ENCODE measurements at places on chromosomes 11 and 22.

DNA sequence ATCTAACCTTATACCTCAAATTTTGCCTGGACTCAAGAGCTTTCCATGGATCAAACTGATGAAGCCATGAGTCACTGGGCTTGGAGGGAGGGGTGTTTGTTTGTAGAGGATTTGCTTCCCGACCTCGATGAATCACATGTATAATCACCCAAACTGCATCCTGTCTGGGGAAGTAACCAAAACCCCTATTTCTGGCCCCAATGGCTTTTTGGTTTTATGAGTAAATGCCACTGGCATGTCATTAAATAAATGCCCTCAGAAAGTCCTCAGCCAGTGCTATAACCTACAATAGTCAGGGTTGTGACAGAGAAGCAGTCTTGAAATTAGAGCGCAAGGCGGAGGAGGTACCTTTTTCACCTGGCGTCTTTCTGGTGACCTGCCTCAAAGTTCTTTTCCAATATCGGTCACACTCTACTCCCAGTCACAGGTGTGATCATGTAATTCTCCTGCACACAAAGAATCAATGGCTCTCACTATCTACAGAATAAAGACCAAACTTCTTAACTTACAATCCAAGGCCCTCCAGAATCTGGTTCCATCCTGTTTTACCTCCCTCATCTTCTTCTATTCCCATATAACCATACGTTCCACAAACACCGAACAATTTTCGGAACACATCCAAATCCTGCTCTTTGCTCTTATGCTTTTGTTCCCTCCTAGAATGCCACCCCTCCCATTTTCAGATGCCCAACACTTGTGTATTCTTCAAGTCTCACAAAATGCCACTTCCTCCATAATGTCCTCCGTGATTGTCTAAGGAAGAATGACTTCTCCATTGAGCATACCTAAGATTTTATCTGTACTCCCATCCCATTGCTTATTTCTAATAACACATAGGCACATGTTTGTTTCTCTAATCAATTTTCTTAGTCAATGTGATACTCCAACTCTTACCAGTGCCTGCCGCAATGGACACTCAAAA lies 81.3 kb upstream of the BLID start:
- DNase-seq: no peak

DNA sequence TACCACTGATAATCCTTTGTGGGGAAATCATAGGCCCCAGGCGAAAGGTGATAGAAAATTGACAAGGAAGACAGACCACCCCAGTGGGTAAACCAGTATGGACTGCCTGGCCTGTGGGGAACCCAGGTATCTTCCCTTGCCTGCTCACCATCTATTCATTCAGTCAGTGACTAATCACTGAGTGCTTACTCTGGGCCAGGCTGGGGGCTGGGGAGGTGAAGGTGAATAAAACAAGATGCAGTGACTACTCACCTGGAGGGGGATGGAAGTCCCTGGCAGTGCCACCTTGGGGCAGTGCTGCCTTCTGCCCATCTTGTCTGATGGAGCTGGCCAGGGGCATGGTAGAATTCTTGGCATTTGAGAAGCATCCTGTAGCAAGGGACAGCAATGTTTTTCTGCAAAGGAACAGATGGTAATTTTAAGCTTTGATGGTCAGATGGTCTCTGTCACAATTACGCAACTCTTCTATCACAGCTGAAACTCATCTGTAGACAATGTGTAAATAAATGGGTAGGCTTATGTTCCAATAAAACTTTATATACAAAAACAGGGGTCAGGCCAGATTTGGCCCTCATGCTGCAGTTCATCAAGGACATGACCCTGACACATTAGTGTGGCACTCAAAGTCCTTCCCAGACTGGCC lies 4.6 kb downstream of the ISX start:
- DNase-seq: no peak

GRCh38 chr11:108703916-108704315 lies 39.0 kb downstream of the DDX10 start:
- no peak for DNase-seq

DNA sequence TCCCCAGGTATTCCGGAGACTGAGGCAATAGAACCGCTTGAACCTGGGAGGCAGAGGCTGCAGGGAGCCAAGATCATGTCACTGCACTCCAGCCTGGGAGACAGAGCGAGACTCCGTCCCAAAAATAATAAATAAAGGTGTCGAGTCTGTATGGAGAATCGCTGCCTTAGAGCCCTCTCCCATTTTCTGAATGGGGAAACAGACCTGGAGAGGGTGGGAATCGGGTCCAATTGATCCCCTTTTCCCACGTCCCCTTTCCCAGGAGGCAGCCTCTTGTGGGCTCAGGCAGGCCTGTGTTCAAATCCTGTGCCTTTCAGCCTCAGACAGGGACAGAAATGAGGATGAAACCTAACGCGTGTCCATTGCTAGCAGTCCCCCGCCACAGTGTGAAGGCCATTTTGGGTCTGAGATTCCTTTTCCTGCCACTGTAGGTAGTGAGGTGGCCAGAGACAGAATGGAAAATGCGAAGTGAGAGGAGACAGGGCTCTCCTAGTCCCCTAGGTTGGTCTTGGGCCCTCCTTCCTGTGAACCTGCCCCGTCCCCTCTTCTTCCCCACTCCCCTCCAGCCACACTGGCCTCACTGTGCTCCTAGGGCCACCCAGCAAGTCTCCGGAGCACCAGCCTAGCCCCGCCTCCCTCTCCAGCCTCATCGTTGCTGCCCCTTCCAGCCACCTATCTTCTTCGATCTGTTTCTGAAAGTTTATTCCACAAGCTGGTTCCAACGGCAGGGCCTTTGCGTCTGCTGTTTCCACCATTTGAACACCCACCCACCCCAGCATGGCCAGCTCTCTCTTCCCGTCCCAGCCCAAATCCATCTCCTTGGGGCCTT lies 2.7 kb upstream of the POLDIP3 start:
- DNase-seq: no peak

DNA sequence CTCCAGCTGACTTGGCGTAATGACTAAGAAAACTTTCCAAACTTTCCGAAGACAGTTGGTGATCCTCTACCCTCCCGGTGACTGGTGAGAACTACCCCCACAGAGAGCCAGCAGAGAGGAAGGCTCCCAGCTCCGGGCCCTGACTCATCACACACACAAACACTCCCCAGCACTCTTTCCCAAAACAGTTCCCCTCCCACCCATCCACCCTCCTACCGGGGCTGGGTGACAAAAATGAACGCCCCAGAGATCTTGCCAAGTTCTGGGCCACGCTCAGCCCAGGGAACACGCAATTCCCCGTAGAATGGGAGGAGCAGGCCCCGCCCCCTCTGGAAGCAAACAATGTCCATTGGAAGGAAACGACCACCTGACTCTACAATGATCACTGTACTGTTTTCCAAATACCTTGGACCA lies 21.3 kb upstream of the JAM3 start:
- peak; percentile 48 for DNase-seq

DNA sequence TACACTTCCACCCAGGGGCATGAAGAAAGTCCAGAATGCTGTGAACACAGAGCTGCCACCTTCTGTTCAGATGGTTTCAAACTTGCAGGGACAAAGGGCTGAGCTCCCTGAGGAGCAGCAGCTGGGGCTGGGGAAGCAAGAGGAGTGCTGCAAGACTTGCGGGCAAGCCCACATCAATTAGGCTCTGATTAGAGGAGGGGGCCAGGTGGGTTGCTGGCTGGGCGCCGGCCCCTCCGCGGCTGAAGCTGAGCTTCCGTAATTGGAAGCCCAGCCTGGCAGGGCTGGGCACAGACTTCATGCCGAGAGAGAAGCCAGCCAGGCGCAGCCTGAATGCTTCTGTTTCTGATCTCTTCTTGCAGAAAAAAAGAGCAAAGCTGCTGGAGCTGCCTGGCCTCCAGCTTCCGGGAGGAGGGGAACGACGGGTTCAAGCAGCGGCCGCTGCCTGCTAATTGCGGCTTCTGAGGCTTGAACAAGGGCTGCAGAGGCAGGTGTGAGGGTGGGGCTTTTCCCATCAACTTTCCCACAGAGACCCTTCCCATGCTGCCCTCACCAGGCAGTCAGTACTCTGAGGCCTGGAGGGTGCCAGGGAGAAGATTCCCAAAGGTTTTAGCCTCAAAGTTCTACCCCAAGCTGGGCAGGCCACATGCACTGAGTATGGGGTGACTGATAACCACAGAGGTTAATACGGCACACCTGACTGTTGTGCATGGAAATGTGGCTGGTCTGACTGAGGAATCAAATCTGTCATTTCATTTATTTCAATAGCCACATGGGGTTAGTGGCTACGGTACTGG lies 91.1 kb upstream of the LMO1 start:
- DNase-seq: peak; percentile 51

DNA sequence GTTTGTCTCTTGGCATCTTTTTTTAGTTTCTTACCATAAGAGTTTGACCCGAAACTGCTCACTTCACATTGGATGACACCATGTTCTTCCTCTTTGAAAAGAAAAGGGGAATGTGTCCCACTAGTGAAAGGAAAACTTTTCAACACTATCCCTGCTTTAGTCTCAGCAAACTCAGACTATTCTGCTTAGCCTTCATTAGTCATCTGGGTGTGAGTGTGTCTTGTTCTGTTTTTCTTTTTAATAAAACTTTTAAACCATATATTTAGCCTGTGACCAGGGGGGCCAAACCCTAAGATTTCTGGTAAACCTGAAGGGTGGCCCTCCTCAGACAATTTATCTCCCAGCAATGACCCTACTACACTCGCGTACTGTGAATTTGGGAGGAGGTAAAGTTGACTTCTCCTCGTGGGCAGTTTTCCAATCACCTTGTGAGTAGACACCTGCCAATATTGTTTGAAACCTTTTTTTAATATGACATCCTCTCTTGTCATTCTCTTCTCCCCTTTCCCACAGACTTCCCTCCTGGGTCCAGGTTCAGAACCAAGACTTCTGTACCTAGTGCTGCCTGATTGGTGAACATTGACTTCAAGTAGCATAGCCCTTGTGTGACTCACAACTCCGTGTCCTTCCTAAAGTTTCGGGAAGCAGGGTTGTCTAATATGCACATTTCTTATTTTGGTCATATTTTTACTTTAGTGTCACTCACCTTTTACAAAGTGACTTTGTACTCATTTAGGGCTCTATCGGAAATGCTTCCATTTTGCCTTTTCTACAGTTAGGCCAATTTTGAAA lies 39.9 kb downstream of the DBX1 start:
- DNase-seq: no peak

DNA sequence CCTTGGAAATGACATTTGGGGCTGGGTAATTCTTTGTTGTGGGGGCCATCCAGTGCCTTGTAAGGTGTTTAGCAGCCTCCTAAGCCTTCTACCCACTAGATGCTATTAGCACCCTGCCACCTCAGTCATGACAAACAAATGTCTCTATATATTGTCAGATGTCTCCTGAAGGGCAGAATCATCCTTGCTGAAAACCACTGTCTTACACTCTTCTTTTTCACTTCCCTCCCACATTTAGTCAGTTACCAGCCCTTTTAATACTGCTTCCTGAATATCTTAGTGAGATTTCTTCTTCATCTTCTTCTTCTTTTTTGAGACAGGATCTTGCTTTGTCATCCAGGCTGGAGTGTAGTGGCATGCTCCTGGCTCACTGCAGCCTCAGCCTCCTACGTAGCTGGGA lies 33.1 kb downstream of the TNRC6B start:
- DNase-seq: peak; percentile 27

DNA sequence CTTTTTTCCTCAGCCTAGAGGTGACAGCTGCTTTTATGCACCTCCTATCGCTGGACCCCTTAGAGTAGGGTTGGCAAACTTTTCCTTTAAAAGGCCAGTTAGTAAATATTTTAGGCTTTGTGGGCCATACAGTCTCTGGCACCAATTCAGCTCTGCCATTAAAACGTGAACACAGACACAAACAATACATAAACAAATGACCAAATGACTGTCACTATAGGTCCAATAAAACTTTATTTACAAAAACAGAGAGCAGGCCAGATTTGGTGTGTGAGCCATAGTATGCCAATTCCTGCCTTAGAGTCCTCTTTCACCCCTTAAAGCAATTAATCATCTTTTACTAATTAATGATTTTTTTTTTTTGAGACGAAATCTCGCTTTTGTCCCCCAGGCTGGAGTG lies 61.1 kb upstream of the RPS13 start:
- DNase-seq: no peak

GRCh38 chr22:48715511-48715910 lies 1112.2 kb downstream of the BRD1 start:
- DNase-seq: no peak

DNA sequence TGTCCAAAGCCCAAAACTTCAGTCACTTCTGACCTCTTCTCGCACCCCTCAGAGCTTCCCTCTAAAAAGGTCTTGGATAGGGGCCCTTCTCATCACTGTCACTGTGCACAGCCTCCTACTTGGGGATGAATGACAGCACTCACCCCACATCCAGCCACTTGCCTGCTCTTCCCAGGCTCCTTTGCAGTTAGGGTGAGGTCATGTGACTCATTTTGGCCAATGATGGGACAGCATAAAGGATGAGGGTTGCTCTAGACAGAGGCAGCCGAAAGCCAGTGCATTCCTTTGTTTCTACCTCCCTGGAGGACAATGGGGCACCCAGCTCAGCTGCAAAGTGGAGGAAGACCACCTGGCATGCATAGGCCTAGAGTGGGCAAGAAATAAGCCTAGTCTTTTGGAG lies 1413.3 kb downstream of the TBC1D22A start:
- DNase-seq: no peak

DNA sequence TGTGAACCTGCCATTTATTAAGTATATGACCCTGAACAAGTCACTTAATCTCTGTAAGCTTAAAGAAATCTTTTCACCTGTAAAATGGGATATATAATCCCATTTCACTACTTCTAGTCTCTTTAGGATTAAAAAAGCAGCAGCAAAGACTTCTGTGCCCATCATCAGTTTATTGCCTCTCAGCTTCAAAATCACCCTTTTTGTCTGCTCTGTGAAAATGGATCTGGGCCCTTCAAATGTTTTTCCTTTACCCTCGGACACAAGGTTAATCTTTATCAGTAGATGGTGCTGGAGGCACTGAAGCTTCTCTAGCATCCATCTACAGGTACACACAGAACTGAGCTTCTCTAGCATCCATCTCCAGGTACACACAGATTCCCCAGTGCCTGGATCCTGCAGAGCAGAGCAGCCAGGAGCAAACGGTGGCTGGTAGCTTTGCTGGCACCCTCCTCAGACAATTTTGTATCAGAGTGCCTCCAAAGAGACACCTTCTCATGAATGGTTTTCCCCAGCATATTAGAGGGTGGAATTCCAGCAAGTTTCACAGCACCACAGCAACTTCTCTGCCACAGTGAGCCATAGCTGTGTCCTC lies 56.8 kb downstream of the CADM1 start:
- no peak for DNase-seq

DNA sequence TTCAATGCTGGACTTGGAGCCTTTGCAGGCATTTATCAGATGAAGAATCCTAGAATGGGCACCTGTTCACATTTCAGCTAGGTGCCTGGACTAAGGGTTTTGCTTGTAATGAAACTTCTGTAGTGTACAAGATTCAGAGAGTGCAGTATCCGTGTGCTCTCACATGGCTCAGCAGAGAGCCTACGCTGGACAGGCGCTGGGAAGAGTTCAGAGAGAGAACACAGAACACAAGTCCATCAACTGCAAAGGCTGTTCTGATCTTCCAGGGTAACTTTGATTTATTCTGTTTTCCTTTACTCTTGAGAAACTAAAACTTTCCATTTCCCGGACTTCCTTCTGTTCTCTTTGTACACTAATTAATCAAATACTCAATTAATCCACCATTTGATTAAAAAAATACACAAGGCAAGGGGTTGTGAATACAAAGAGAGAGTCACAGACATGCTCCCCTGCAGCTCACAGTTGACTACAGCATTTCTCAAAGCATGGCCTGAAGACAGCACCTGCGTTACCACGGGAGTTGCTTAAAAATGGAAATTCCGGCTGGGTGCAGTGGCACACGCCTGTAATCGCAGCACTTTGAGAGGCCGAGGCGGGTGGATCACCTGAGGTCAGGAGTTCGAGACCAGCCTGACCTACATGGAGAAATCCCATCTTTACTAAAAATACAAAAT lies 393.7 kb downstream of the LARGE1 start:
- no peak for DNase-seq

Data from Ammon's horn (tissue), 1 donor.